ENCODE measurements at places on chromosomes 7 and 10.

DNA sequence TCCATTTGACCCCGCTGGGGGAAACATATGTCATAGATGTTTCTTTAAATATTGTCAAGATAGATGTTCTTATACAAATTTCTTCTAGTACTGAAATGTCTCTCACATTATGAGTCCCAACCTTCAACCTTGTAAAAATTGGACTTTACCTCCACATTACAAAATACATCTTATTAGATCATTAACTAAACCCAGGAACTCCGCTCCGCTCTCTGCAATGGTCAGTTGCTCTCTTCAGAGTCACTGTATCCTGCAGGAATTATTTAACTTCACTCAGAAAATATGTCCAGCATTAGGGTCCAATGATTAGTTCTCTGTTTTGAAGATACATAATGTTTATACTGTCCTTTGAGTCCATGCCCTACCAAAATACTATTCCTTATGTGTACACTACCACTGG lies 8.5 kb upstream of the AKR1D1 start:
- no peak for DNase-seq

DNA sequence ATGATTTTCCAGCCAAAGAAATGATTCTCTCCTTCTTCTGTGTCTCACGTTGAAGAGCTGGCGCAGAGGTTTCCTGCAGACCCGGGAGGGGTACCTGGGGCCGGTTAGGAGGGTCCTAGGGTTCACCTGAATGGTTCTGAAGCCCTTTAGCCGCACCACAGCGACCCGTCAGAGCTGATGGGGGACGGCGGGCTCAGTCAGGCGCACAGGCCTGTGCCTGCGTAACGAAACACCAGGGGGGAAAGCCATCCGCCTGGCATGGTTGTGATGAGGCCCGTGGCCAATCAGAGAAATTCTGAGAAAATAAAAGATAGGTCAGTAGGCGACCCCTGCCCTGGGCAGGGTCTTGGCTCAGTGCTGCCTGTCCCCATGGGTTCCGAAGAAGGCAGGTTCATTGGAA lies 35.6 kb downstream of the FAM20C start:
- no peak for DNase-seq

DNA sequence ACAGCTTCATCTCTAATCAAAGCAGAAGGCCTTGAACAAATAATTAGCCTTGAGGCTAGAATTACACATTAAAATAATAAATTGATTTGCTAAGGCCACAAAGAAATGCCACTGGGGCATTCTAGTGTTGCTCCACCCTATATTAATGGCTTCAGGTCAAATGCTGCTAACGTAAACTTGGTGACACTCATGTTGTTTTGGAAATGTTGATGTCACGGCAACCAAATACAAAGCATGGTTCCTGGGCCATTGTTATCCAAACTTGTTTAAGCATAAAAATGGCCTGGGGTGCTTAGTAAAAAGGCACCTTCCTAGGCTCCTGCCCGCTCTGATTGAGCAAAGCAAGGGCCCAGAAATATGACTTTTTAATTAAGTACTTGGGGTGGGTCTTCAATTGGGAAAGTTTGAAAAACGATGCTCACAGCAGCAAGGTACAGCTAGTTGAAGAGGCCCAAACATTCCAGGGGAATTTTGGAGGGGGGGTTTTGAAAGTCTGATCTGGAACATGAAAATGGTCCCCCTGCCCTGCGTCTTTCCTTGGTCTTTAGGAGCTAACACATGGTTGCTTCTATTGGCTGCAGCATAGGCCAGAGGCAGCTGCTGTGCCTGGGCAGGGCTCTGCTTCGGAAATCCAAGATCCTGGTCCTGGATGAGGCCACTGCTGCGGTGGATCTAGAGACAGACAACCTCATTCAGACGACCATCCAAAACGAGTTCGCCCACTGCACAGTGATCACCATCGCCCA lies 67.8 kb downstream of the ABCC2 start:
- DNase-seq = no peak

GRCh38 chr10:18620856-18621255 lies 30.5 kb downstream of the NSUN6 start:
- no peak for DNase-seq

DNA sequence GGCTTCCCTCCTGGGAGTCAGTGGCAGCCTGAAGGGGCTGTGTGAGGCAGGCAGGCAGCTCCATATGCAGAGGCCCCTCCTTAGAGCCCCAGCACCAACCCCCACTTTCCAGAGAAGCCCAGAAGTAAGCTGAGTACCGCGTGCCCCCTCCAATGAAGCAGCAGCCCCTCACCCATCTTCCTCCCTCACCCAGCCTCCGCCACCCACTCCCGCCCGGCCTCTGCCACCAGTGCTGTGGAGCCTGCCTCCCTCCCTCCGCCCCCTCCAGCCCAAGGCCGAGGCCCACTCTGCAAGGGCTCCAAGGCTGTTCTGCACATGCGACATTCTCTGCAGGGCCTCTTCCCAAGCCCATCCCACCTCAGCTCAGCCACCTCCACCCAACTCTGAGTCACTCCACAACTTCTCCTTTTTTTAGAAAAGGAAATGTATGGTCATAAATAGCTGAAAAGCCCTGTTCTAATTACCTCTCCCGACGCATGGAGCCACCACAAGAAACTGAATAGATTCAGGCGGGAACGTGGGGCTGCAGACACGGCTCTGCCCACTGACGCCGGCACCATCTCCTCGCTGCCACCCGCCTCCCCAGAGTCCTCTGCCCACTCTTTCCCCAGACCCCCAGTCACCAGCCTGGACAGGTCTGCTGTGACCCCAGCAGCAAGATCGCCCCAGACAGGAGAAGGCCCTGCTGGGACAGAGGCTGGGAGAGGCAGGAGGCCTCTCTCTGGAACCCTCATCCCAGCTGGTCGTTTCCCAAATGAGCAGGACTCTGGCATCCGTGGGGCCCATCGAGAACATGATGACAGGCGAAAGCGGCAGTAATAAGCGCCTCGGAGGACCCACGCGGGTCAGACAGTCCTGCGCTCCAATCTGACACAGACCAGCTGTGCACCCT lies 213.9 kb downstream of the MAD1L1 start:
- no peak for DNase-seq

DNA sequence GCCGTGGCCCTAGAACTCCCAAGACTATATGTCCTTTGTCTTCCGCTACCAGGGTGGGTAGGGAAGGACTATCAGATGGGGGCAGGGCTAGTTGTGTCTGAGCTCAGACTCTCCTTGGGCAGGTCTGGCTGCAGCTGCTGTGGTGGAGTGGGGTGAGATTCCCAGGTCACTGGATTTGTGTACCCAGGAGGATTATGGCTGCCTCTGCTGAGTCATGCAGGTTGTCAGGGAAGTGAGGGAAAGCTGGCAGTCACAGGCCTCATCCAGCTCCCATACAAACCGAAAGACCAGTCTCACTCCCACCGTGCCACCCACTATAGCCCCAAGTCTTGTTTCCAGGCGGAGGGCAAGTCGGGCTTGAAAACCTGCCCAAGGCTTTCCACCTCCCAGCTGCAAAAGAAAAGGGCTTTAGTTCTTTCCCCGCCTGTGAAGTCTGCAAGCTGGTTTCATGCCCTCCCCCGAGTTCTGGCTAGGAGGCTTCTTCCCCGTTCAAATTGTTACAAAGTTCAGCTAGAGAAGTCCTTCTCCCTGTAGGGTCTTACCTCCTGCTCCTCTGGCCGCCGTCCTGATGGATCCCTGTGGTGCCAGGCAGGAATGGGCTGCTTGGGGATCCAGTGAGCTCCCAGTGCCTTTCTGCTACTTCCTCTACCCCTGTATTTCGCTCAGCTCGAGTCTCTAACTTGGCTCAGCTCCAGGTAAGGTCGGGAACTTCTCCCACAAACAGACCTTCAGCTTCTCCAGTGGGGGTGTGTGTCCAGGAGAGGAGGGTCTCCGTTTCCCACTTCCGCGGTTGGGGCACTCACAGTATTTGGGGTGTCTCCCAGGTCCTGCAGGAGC lies 106.8 kb upstream of the FGL2 start:
- no peak for DNase-seq

- DNase-seq = peak; percentile 16
These were observed 3.5 kb upstream of the MYPN start for GRCh38 chr10:68105820-68106219.

DNA sequence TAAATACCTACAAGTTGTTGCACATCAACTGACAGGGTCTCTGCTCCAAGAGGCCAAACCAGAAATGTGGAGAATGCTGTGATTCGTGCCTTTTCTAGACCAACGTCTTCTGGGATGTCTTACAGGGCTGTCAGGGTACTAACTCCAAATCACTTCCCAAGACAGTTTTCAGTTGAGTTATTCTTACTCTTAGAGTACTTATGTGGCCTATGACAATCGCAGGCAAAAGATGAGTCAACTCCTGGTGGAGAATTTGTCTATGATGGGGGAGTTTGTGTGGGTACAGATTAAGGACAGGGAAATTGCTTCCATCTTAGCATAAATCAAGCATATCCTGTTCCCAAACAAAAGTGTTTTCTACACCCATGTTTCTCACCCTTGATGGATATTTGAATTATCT lies 734.8 kb downstream of the TNS3 start:
- DNase-seq = no peak

GRCh38 chr10:22222236-22223190 lies 4.7 kb upstream of the EBLN1 start:
- DNase-seq = no peak

DNA sequence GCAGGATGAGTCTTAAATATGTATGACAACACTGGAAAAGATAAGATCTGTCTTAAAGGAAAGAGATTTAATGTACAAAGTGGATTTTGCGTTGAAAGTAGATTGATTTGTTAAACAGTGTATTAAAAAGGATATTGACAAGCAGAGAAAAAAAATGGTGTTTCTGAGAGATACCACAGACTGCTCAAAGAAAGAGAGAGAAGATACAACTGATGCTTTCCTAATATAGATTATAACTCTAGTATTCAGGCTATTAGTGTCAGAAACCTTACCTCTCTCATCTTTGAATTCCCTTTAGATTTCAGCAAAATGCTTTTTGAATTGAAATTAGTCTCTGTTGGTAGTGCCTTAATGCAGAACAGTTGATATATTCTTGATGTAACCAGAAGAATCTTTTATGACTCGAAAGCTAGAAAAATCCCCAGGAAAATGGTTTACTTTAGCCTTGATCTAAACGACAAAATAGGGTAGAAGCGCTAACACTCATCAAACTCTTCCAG lies 550.7 kb downstream of the INHBA start:
- no peak for DNase-seq

GRCh38 chr10:23886355-23886754 lies 322.6 kb upstream of the KIAA1217 start:
- no peak for DNase-seq

DNA sequence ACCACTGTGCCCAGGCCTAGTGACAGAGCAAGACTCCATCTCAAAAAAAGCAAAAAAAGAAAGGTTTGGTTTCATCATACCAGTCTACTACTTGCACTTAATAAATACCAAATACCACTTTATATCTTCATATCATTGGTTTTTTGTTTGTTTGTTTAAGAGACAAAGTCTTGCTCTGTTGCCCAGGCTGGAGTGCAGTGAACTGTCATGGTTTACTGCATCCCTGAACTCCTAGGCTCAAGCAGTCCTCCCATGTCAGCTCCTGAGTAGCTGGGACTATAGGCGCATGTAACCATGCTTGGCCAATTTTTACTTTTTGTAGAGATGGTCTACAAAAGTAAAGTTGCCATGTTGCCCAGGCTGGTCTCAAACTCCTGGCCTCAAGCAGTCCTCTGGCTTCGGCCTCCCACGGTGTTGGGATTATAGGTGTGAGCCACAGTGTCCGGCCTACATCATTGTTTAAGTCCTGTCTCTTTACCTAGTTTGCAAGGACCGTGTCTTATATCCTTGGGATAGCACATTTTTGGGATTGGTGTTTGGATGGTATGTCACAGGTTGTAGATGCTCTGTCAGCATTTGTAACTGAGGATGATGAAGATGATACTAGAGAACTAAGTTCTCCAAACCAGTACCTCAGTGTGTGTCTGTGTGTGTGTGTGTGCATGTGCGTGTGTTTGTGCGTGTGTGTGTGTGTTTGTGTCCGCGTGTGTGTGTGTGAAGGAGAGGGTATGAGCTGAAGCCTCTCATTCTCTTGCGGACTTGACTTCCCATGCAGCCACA lies 9.3 kb downstream of the LMTK2 start:
- no peak for DNase-seq

DNA sequence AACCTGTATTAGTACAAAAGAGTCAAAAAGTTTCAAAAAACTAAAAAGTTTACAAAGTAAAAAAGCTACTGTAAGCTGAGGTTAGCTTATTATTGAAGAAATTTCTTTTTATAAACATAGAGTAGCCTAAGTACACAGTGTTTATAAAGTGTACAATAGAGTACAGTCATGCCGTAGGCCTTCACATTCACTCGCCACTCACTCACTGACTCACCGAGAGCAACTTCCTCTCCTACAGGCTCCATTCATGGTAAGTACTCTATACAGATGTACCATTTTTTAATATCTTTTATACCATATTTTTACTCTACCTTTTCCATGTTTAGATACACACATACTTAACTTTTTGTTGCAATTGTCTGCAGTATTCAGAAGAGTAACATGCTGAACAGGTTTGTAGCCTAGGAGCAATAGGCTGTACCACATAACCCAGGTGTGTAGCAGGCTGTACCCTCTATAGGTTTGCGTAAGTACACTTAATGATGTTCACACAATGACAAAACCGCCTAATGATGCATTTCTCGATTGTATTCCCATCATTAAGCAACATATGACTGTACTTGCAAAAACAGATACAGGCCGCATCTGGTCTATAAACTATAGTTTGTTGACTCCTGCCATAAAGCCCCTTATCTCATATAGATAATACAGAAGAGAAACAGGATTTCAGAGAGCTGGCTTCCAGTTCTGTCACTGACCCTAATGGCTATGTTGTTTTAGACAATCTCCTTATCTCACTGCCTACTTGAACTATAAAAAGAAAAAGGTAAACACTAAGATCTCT lies 438.8 kb downstream of the HTR7 start:
- peak; percentile 86 for DNase-seq

- DNase-seq = no peak
These were observed 30.5 kb upstream of the CHST3 start for GRCh38 chr10:71933651-71934050.
